ENCODE measurements at places on chromosomes 7 and 10. TPM values are rescaled to one million over a fixed set of nuclear protein-coding genes. Genes with fewer than 3 reads are reported as not detected.

The ICA1 gene
- 2.1 TPM for total RNA-seq

The ACSL5 gene
- total RNA-seq, result not detected

The GIMAP6 gene
- not detected for total RNA-seq

The BLNK gene
- not detected for total RNA-seq

The PON1 gene
- total RNA-seq, result not detected

The GRB10 gene
- total RNA-seq, result 87.2 TPM

The PIK3AP1 gene
- total RNA-seq, result 0.43 TPM

The PPRC1 gene
- total RNA-seq, result 15.8 TPM

The OR6V1 gene
- total RNA-seq, result not detected

The SEMA3D gene
- not detected for total RNA-seq

- DNase-seq, result peak; percentile 57
Observed at GRCh38 chr7:23490357-23491135, 20.3 kb upstream of the IGF2BP3 start.

DNA sequence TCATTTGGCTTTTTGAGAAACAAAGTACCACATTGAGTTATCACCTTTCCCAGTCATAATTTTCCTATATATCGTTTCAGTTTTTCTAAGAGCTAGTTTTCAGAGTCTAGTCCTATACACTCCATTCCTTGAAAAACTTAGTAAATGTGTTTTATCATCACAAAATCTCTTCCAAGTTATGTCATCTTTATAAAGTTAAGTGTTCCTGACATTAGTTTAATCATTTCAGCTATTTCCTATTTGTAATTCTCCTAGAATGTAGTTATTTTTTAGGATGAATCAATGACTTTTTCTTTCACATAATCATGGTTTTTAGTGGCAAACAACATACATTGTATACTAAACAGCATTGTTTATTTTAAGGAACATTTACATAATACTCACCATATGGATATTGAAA lies 191.7 kb upstream of the BET1 start:
- no peak for DNase-seq

GRCh38 chr10:103747193-103747865 lies 108.0 kb downstream of the SH3PXD2A start:
- DNase-seq, result no peak

GRCh38 chr7:35905555-35905954 lies 104.7 kb downstream of the SEPTIN7 start:
- DNase-seq, result peak; percentile 22

DNA sequence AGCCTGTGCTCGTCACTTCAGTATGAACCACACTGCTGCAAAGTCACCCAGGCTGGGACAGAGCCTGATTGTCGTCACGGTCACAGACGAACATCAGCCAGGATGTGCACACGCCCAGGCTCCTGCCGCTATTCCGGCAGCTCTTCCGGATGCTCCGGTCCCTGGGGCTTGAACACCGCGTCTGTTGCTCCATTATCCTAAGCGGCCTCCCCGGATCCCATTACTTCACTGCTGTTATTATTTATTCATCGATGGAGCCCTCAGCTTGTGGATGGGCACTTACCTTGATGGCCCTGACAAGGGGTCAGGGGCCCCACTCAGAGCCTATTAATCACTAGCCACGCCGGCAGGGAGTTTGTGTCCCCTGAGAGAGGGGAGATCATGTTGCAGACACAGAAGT lies 120.8 kb upstream of the PCBD1 start:
- no peak for DNase-seq

DNA sequence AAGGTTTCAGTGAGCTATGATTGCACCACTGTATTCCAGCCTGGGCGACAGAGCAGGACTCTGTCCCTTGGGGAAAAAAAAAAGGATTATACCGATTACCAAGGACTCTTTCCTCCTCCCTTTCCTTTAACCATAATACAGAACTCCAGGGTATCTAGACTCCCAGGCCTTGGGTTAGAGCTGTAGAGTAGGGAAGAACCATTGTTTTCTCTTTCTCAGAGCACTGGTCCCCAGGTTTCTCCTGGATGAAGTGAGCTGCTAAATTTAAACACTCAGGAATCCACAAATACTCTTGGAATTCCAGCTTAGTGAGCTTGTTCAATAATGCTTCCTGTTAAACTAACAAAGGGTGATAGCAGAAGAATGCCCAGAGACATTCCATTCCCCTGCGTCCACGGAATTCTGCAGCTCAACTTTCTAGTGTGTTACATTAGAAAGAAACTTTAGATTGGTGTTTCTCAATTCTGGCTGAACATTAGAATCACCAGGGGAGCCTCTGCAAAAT lies 14.6 kb upstream of the RPEL1 start:
- peak; percentile 87 for DNase-seq

GRCh38 chr10:63042256-63042655 lies 90.9 kb upstream of the NRBF2 start:
- no peak for DNase-seq

GRCh38 chr10:33157103-33157502 lies 177.4 kb downstream of the NRP1 start:
- DNase-seq, result no peak

GRCh38 chr7:148304456-148304855 lies 286.1 kb upstream of the C7orf33 start:
- no peak for DNase-seq

DNA sequence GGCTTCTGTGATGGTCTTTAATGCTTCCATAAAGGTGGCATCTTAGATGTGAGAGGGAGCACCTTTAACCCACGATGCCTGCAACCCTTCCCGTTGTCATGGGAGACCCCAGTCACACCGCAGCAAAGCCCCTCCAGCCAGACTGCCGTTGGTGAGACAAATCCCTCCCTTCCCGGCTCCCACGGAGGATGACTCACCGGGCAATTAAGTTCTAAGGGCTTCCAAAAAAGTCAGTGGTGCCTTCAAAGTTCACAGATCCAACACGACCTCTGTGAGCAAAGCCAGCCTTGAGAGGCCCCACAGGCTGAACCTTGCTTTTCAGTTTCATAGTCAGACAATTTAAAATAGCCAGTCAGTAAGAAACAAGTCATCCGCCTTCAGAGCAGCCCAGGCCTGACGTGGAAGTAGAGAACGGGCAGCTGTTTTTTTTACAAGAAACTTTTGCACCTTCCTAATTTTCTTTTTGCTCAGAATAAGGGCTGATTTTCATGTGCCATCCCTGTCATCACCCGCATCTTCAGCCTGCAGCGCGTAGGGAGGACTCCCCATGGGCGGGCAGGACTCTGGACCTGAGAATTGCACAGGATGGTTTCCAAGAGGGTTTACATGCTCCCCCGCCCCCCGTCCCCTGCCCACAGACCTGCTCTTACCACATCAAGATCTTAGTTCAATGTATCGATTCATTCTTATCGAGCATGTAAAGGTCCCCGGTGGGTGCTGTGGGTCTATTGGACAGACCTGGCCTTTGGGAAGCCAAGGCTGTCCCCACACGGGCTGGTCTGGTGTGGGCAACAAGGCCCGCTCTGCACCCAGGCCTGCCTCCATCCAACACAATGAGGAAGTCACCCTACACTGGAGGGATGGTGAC lies 333.9 kb downstream of the DNAJB6 start:
- DNase-seq, result no peak

GRCh38 chr10:85921789-85922188 lies 444.8 kb downstream of the GRID1 start:
- no peak for DNase-seq

DNA sequence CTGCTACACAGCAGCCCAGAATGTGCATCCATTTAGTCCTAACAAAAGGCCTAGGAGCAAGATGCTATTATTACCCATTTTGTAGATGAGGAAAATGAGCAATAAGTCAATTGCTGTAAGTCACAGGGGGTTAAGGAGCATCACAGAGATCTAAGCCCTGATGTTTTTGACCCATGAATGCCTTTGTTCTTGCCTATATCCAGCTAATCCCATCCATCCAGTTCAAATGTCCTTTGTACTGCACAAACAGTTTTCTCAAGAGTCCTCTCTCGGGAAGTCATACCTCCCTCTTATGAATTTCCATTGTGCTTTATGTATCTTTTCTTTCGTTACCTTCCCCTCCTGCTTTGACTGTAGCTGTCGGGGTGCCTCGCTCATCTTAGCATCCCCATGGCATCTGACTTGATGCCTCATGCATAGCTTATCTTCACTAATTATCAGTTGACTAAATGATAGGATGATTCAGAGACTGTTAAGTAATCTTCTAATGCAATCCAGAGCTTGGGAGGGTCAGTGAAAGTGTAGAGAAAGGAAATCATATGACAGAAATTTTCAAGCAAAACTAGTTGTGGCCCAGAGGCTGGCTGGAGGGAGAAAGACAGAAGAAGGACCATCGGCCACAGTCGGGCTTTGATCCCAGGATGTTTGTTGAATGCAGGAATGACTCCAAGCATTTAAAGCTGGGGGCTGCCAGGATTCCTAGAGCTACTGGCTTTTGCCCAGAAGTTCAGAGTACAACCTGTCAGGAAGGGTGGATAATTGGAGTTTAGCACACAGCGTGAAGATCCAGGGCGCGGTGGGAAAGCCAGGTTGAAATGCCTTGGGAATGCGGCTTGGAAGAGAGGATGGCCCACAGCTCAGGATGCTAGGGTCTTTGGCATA lies 23.5 kb downstream of the BLVRA start:
- no peak for DNase-seq

- DNase-seq, result peak; percentile 6
Observed at GRCh38 chr7:141737118-141737835, 881 bp upstream of the SSBP1 start.

- no peak for DNase-seq
Observed at GRCh38 chr7:40348126-40348728, 213.4 kb downstream of the SUGCT start.

- DNase-seq, result peak; percentile 81
Observed at GRCh38 chr7:108415821-108416536, 40.3 kb downstream of the NRCAM start.

DNA sequence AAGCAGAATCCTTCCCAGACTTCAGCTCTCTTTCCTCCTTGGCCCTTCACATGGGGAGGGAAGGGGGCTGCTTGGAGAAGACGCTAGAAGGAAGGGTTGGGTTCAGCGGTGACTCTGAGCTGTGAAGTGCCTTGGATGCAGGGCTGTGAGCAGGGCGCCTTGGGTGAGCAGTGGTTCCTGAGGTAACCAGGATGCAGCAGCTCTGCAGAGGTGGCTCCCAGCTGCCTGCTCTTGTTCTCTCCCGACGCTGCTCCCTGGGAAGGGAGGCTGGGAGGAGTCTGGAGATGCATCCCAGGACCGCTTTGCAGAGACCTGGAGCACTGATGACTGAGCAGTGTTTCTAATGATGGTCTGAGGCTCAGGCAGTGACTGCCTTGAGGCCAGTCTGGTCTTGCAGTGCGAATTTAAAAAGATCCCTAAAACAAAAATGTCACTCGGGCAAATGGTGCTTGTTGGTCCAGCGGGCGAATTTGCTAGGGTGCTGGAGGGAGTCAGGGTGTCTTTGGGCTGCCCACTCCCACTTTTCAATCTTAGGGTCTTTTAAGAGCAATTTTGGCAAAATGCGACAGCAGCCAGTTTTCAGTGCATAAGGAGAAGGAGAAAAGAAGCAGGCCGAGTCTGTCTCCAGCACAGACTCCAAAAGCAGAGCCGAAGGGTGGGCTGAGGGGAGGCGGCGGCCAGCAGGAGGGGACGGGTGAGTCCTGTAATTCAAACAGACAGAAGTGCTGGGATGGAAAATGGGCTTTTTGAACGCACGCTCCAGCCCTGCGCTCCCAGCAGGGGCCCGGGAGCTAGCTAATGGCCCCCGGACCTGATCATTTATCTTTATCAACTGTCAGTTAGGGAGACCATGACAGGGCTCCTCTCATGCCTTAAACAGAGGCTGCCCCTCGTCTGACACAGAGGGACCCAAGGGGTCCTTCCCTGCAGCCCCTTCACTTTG lies 191.2 kb upstream of the SHH start:
- DNase-seq, result no peak

GRCh38 chr10:46064269-46064817 lies 18.3 kb upstream of the MSMB start:
- no peak for DNase-seq

DNA sequence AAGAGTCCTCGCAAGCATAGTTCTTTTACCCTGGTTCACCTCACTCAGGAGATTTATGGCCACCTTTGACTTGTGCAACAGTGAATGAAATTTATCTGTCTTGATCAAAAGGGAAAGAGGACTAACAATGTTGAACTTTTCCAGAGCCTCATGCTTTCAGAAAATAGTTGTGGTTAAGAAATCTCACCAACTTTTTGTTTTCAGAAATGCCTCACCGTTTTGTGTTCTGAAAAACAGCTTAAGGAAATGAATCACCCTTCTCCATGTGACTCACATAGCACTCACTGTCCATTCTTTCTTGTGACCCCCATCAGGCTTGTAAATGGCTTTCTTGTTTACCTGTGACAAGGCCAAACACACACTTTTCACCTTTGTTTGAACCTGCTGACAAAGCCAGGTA lies 148.6 kb upstream of the FAM3C start:
- peak; percentile 98 for DNase-seq

GRCh38 chr10:8275911-8276310 lies 221.4 kb downstream of the GATA3 start:
- no peak for DNase-seq

DNA sequence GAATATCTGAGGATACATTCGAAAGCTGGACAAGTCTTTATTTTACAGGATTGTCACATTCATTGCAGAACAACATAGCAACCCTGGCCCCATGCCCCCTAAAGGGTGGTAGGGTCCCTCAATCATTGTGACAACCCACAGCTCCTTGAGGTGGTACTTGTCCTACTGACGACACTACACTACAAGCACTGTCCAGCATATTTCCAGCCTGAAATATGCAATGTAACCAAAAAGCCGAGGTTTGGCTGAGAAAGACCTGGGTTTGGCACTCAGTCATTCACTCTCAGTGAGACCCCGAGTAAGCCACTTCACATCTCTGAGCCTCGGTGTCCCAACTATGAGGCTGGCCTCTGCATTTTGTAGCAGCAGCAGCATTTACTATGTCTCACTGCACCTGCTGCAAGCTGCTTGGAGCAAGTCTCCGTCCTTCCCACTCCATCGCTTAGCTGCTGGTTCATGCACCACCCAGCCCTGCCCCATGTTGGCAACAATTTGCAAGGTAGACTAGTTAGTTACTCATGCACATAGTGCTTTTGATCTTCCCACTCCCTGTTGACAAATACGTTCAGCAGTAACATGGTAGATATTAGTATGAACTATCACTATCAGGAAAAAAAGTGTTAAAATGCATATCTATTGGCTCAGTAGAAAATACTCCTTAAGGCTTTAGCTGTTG lies 43.6 kb upstream of the TNPO3 start:
- DNase-seq, result peak; percentile 45

DNA sequence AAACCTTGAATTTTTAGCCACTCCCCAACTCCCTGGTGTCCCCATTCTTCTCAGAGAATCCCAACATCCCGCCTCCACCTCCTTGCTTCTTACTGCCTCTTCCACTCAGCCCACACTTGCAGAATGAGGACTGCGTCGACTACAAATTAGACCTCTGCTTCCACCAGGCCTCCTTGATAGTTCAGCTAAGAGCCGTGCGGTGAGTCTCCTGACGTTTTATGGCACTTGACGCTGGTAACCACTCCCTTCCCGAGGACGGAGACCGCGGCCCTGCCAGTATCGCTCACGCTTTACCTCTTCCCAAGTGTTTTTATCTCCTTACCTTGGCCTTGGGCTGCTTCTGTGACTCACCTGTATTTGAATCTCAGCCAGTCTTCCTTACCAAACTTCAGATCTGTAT lies 31.1 kb downstream of the RBM17 start:
- no peak for DNase-seq

All from Caki2 (cell line).